T-helper 9 cell (primary cell): ENCODE measurements at places on chromosomes 16 and 17.

GRCh38 chr16:569445-570254 lies at the start of gene PIGQ:
Gene PIGQ, plus strand, starts transcription at chr16:569968. Its CDS starts 4,107 bp downstream, at chr16:574075.
- DNase-seq, result peak; percentile 55

DNA sequence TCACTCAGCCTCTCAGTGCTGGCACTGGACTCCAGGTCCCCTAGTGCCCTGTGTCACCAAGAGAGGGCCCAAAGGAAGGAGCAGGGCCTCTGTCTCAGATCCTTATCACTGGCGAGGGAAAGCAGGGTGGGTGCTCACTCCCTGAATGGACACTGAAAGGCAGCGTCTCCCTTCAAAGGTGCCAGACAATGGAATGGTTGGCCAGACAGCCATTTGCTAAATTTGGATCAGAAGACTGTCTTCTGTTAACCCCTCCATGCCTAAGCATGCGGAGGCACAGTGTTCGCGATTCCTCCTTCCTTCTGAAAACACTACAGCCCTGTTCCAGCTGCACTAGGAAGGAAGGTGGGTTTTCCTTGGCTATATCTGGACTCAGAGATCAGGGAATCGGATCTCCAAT lies 48.4 kb downstream of the SRCIN1 start:
- no peak for DNase-seq

DNA sequence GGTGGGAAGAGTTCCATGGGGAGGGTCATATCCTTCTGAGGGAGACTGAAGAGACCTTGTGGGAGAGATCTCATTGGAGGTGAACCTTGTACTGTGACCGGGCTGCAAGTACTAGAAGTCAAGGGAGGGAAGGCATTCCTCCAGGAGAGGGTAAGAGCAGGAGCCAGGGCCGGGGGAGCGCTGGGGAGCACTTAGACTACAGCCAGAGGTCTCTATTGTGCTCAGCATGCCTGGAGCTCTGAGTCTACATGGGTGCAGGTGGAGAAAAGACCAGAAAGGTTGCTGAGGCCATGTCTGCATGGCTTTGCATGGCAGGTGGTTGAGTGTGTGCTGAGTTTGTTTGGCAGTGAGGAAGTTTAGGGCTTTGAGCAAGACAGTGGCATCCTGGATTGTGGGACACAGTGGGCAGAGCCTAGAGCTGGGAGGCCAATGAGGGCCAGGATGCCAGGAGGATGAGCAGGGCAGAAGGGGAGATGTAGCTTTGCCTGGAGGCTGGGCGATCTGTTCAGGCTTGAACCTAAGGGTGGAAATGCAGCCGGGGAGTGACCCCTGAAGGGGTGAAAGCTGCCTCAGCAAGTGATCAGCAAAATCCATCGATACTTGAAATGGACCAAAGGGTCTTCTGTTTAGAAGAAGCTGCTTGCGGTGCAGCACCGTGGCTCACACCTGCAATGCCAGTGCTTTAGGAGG lies 317.4 kb upstream of the TNRC6C start:
- no peak for DNase-seq

- no peak for DNase-seq
These were observed 13.5 kb downstream of the PSMD7 start for GRCh38 chr16:74309789-74310781.

- no peak for DNase-seq
These were observed 10.6 kb upstream of the RHBDF2 start for GRCh38 chr17:76511668-76512365.

DNA sequence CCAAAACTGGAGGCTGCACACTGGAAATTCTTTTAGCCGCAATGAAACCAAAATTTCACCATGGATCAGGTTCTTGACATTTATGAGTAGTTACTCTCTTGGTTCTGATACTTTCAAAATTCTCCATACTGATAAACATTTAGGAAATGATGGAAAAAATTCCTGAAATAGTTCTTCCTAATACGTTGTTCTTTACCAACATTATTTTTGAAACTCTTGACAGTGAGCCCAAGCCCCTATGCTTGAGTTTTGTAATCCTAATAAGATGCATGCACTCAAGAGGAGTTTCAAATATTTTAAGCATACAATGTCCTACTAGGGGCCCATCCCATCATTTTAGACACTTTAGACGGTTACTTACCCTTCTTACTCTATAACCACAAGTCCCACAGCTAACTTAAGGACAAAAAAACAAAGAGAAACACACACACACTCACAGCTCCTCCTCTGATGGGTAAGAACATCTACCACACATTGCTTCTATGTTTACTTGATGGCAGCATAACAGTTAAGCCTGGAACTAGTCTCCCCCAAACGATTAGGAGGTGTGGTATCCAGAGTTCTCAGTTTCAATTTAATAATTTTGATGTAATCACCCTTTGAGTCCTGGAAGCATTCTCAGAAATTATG lies 3.7 kb downstream of the VEZF1 start:
- DNase-seq, result no peak
